ENCODE measurements at places on chromosomes 11 and 22.

DNA sequence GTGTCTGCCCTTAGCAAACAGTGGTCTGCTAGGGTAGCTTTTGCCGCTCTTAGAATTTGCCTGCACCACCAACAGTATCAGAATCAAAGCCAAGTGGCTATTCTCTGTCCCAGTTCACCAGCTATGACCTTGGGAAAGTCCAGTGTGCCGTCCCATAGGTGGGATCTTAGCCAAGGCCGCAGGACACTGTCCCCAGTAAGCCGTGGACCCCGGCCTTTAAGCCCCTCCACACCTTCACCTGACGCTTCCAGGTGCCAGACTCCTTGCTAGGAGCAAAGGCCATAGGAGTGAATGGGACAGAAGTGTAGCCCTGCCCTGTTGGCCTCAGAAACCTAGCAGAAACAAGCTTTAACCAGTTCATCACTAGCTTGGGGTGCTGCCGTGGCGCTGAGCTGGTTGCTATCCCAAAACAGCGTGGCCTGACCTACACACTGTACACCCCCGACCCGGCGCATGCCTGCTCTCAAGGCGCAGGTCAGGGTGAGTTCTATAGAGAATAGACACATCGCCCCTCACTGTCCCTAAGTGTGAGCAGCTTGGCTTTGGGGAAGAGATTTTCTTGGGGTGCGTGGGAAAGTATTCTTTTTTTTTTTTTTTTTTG, 4.5 kb downstream of the FADD start:
- no peak for DNase-seq

DNA sequence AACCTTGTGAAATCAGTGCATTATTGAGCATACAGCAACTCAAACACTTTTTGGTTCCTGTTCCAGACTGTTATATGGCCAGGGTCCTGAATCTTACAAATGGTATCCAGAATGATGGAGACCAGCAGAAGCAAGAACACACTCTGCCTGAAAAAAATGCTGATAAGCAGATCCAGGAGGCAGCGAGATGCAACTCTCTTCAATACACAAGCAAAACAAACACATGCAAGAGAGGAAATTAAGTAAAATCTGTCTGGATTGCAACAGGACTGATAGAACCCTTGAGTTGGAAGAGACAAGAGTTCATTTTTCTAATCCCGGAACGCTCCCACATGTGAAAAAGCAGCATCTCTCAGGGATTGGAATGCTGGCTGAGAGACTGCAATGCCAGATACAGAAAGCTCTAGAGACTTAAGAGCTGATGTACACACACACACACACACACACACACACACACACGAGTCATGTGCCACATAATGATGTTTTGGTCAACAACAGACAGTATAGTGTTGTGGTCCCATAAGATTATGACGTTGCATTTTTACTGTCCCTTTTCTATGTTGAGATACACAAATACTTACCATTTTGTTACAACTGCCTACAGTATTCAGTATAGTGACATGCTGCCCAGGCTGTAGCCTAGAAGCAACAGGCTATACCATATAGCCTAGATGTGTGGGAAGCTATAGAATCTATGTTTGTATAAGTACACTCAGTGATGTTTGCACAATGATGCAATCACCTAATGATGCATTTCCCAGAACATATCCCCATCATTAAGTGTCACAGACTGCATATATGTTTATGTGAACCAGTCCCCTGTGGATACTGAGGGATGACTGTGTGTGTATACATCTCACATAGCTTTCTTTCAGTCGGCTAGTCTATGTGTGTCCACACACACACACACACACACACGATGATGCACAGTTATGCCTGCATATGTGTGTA, 406.6 kb downstream of the LARGE1 start:
- DNase-seq, result no peak

GRCh38 chr11:11567936-11568650, 53.7 kb downstream of the GALNT18 start:
- no peak for DNase-seq

GRCh38 chr11:19628018-19628417, 84.6 kb upstream of the NAV2 start:
- no peak for DNase-seq

GRCh38 chr22:30586414-30586813, 5.3 kb downstream of the PES1 start:
- no peak for DNase-seq

DNA sequence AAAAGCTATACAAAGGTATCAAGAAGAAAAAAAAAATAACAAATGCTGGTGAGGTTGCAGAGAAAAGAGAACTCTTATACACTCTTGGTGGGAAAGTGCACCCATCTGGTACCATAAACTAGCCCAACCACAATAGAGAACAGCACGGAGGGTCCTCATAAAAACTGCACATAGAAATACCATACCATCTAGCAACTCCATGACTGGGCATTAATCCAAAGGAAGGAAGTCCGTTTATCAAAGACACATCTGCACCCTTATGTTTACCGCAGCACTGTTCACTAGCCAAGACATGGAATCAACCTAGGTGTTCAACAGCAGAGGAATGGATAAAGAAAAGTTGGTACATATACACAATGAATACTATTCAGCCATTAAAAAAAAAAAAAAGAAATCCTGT, 10.8 kb upstream of the CLDN5 start:
- DNase-seq, result no peak

- DNase-seq, result no peak
These were observed 415.4 kb downstream of the MN1 start for GRCh38 chr22:27386186-27386585.

DNA sequence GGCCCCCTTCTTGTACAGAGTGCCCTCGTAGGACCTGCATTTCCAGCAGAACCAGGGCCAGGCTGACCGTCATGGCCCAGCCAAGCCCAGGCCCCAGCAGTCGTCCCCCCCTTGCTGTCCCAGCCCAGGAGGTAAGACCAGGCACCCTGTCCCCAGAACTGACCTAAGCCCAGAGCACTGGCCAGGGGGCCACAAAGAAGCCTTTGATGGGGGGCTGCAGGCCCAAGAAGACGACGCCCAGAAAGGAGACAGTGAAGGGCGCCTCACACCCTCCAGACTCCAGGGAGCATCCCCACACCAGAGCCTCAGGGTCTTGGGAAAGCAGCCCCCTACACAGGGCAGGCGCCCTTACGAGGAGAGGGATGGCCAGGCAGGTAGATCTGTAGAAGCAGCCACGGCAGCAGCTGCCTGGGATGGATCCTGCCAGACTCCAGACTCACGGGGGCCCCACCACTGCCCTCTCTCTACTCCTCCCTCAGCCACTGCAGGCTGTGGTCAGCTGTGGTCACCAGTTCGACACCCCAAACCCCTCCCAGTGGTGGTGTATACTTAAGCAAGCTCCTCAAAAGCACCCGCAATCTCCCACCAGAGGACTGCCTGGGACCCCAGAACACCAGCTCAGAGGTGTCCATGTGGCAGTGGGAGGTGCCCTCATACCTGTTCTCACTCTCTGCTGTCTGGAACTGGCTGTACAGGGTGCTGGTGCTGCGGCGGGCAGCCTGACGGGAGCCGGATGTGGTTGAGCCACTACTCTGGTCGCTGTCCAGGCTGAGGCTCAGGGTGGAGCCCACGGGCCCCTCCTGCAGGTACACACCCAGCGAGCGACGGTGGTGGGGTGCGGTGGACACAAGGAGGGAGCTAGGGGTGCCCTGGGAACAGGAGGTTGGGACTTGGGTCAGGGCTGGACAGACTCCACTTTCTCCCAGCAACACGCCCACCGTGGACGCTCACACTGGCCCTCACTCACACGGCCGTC, 27.0 kb downstream of the SBF1 start:
- DNase-seq, result no peak

- no peak for DNase-seq
These were observed 118.1 kb downstream of the ETS1 start for GRCh38 chr11:128469220-128469619.

DNA sequence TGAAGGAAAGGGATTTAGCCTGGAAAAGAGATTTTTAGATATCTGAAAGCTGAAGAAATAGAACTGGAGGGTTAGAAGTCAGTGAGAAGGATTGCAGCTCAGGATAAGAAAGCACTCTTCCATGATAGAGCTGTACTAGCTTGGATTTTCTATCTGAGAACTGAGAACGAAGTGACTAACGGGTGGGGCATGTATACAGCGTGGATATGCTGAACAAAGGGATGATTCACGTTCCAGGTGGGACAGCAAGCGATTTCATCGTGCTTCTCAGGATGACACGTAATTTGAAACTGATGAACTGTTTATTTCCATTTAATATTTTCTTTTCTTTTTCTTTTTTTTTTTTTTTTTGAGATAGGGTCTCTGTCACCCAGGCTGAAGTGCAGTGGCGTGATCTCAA, 53.0 kb downstream of the GRAMD1B start:
- no peak for DNase-seq

- DNase-seq, result no peak
These were observed 5.1 kb downstream of the ARSA start for GRCh38 chr22:50622723-50623327.

- DNase-seq, result no peak
These were observed 271.1 kb downstream of the BUD13 start for GRCh38 chr11:116501728-116502127.

Measured in stimulated activated CD4-positive, alpha-beta T cell treated with anti-CD3 and anti-CD28 coated beads, Interleukin-1b, Interleukin-23, amount 100 ng/mL, for 24 hours (primary cell).